ENCODE measurements at places on chromosomes 12 and 14. TPM values are rescaled to one million over a fixed set of nuclear protein-coding genes. Genes with fewer than 3 reads are reported as not detected.

DNA sequence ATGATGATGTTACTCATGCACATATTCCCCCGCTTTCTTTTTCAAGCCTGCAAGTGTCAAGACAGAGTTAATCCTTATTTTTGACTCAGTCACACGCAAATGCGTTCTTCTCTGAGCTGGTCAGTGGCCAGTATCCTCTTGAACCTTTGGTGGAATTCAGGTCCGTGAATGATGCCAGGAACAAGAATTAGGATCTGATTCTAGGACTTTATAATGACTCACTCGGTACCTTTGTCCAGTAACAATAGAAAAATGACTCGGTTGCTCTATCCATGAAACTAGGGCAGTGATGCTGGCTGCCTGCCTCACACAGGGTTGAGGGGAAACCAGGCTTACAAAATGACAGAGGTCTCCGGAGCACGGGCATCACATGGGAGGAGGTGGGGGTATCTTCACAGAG is 185.8 kb upstream of the NUDT4 start:
- no peak overlapping the region for H3K4me3 ChIP-seq
- H3K36me3 ChIP-seq, result no peaks in the 10 kb centered on the region
- no peak overlapping the region for H3K27ac ChIP-seq
- no peak for DNase-seq
- no peaks in the 10 kb centered on the region for H3K4me1 ChIP-seq

- H3K27me3 ChIP-seq, result peaks cover 71% of the 10 kb centered on the region
- no peak overlapping the region for H3K4me3 ChIP-seq
- H3K36me3 ChIP-seq, result no peaks in the 10 kb centered on the region
- no peak for DNase-seq
- H3K4me1 ChIP-seq, result peaks cover 20% of the 10 kb centered on the region
Measured at GRCh38 chr14:36271222-36271621, 49.2 kb downstream of the MBIP start.

DNA sequence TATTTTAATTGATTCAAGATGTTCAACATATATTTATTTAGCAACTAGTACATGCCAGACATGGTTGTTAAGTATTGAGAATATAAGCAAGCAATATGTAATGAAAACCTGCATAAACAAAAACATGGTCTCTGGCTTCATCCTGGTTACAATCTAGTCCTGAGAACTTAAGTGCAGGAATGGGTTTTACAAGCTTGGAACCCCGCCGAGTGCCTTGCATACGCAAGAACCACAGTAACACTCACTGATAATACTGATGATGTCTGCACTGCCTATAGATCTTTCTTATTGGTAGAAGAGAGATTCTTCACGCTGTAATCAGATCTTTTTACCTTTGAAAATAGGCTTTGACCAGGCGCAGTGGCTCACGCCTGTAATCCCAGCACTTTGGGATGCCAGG is 22.9 kb upstream of the CALM1 start:
- no peaks in the 10 kb centered on the region for H3K4me1 ChIP-seq
- DNase-seq, result no peak
- no peak overlapping the region for H3K4me3 ChIP-seq
- H3K27me3 ChIP-seq, result no peaks in the 10 kb centered on the region

DNA sequence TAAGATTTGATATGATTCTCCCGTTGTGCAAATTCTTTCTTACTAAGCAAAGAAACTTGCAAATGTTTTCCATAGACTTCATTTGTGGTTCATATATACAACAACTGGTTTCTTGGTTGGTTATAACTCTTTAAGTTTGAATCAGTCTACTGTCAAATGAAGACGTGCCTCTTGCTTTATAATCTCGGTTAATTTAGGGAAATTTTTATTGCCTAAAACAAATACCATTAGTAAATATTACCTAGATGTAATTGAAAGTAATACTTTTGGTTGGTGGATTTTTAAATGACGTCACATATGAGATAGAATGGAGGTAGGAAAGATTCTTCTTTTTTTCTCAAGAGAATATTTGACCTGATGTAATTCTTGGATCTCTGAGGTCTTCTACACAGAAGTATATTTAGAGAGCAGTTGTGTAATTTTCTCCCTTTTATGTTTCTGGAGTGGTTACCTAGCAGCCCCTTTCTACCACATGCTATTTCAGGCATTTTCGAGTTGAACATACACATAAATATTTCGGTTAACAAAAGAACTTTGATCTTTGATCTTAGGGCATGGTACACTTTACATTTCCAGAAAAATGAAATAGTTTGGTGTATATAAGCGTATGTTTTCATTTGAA is 1.7 kb downstream of the ATF7IP start:
- peak overlapping the region; percentile 93 for H3K4me3 ChIP-seq
- H3K27me3 ChIP-seq, result no peaks in the 10 kb centered on the region
- DNase-seq, result no peak
- H3K27ac ChIP-seq, result peak overlapping the region; percentile 100
- peaks cover 20% of the 10 kb centered on the region for H3K36me3 ChIP-seq

The ESPL1 gene
- 75.5 TPM for total RNA-seq

- no peaks in the 10 kb centered on the region for H3K27me3 ChIP-seq
- DNase-seq, result peak; percentile 91
- peaks cover 82% of the 10 kb centered on the region for H3K4me1 ChIP-seq
- peak overlapping the region; percentile 100 for H3K27ac ChIP-seq
- H3K4me3 ChIP-seq, result peak overlapping the region; percentile 98
- no peaks in the 10 kb centered on the region for H3K36me3 ChIP-seq
Measured at GRCh38 chr12:6426882-6427671, 17.7 kb upstream of the CD27 start.

GRCh38 chr14:26531894-26532293 is 65.9 kb downstream of the NOVA1 start:
- H3K4me1 ChIP-seq, result no peaks in the 10 kb centered on the region
- H3K4me3 ChIP-seq, result no peak overlapping the region
- no peaks in the 10 kb centered on the region for H3K27me3 ChIP-seq
- H3K36me3 ChIP-seq, result peaks cover 3% of the 10 kb centered on the region
- H3K27ac ChIP-seq, result no peak overlapping the region
- DNase-seq, result no peak

The NUAK1 gene
- total RNA-seq, result 0.14 TPM

DNA sequence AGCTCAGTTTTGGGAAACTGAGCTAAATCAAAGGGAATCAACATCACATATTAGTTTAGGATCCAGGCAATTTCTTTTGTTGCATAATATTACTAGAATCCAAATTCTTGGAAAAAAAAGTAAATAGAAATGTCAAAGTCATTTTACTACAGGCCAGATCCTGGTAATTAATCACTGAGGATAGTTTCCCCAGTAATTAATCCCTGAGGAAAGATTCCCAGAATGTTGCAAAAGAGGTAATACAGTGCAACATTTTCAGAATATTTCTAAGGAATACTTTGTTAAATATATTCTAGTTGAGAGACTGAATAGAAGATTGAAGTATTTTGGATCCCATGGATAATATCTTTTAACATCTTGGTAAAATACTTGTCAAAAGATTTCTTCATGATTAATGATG is 207.0 kb upstream of the GARIN2 start:
- H3K27ac ChIP-seq, result no peak overlapping the region
- H3K4me1 ChIP-seq, result no peaks in the 10 kb centered on the region
- H3K4me3 ChIP-seq, result no peak overlapping the region
- H3K27me3 ChIP-seq, result no peaks in the 10 kb centered on the region
- no peak for DNase-seq

GRCh38 chr12:117063162-117063911 is 35.9 kb downstream of the TESC start:
- H3K36me3 ChIP-seq, result no peaks in the 10 kb centered on the region
- H3K27ac ChIP-seq, result peak overlapping the region; percentile 85
- peak overlapping the region; percentile 68 for H3K4me3 ChIP-seq
- peaks cover 23% of the 10 kb centered on the region for H3K4me1 ChIP-seq
- peak; percentile 26 for DNase-seq

The SMIM41 gene
- total RNA-seq, result not detected

- no peak overlapping the region for H3K27ac ChIP-seq
- H3K4me1 ChIP-seq, result no peaks in the 10 kb centered on the region
- DNase-seq, result no peak
- no peak overlapping the region for H3K4me3 ChIP-seq
- peaks cover 7% of the 10 kb centered on the region for H3K27me3 ChIP-seq
Measured at GRCh38 chr12:106632797-106633450, 50.1 kb downstream of the RFX4 start.

DNA sequence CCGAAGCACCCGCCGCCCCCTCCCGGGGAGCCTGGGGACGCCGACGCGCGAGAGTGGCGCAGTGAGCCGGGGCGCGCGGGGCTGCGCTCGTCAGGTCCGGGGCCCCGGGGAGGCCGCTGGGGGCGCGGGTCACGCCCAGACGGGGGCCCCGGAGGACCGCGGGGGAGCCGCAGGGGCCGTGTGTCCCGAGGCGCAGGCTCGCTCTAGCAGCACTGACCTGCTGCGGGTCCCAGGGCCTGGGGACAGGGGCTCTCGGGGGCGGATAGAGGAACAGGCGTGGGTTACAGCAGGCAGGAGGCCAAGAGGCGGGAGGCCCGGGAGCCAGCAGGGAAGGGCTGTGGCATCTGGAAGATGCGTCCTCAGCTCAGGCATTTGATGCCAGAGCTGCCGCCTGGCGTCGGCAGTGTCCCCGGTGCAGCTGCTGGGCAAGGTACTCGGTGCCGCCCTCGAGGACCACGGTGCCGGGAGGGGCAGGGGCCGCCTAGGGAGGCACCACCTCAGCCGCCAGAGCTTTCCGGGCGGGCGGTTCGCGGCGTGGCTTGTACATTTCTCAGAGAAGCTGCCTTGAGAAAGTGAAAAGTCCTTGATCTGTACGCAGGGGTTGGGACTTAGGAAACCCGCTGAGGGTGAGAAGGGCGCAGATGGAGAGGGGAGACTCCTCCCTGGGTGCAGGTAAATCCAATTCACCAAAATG is 1.2 kb downstream of the WNT5B start:
- H3K27me3 ChIP-seq, result peaks cover 67% of the 10 kb centered on the region
- peaks cover 19% of the 10 kb centered on the region for H3K4me1 ChIP-seq
- H3K27ac ChIP-seq, result no peak overlapping the region
- DNase-seq, result peak; percentile 39

GRCh38 chr14:64646103-64646502 is 58.1 kb upstream of the PLEKHG3 start:
- no peaks in the 10 kb centered on the region for H3K4me1 ChIP-seq
- peaks cover 13% of the 10 kb centered on the region for H3K27me3 ChIP-seq
- DNase-seq, result no peak
- no peak overlapping the region for H3K4me3 ChIP-seq
- no peaks in the 10 kb centered on the region for H3K36me3 ChIP-seq
- no peak overlapping the region for H3K27ac ChIP-seq

GRCh38 chr12:77337362-77337761 is 272.0 kb upstream of the E2F7 start:
- H3K4me3 ChIP-seq, result no peak overlapping the region
- DNase-seq, result no peak
- H3K27me3 ChIP-seq, result no peaks in the 10 kb centered on the region
- H3K36me3 ChIP-seq, result no peaks in the 10 kb centered on the region
- no peaks in the 10 kb centered on the region for H3K4me1 ChIP-seq
- H3K27ac ChIP-seq, result no peak overlapping the region

The CCDC196 gene
- total RNA-seq, result not detected

GRCh38 chr12:96427269-96427729 is 27.1 kb upstream of the CDK17 start:
- peaks cover 2% of the 10 kb centered on the region for H3K36me3 ChIP-seq
- H3K4me1 ChIP-seq, result peaks cover 59% of the 10 kb centered on the region
- peak overlapping the region; percentile 17 for H3K27ac ChIP-seq
- peak overlapping the region; percentile 73 for H3K4me3 ChIP-seq
- peak; percentile 62 for DNase-seq
